ENCODE measurements at places on chromosomes 6 and 20.

DNA sequence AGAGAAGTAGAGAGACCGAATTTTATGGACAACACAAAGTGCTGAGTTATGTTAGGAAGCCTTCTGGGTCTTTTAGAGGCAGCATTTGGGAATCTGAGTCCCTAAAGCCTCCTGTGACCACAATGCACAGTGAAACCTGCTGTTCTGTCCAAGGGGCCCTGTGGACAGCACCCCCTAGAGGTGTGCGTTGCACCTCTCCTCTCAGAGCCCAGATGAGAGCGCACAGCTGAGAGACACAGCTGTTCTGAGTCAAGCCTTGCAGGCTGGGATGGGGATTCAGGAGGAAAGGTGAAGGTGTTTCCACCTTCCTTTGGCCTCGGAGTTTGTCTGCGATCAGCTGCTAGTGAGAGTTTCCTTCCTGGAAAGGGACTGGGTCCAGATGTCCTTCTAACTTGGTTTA, 13.0 kb downstream of the PCK1 start:
- no peak for DNase-seq

- DNase-seq = no peak
These were observed 249.0 kb downstream of the UTRN start for GRCh38 chr6:144534180-144534579.

DNA sequence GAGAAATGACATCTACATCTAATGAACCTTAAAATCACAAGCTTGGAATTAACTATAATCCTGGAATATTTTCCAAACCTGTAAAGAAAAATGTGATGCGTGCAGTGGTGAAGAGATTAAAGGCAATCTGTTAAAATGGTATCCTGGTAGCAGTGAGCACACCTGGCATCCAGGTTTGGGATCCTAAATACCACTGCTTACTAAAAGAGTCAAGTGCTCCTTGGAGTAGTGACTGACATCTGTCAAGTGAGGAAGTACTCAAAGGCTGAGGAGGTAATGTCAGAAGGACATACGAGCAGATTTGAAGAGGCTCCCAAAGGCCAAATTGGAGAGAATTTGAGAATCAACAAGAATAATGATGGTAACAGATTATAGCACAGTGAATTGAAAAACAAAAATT, 32.8 kb downstream of the PCMT1 start:
- DNase-seq = no peak

DNA sequence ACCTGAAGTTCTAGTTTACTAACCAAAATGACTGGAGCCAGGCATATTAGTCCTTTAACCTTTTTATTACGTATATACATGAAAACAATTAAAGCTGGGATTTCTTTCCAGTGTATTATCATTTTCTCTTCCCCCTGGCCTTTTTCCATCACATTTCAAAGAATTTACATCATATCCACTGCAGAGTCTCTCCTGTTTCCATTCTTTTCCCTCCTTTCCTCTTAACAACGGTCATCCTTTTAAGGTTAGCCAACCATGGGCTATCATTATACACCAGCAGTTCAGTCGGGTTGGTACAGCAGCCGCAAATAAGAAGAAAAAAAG, 104.6 kb downstream of the TFAP2A start:
- DNase-seq = no peak

DNA sequence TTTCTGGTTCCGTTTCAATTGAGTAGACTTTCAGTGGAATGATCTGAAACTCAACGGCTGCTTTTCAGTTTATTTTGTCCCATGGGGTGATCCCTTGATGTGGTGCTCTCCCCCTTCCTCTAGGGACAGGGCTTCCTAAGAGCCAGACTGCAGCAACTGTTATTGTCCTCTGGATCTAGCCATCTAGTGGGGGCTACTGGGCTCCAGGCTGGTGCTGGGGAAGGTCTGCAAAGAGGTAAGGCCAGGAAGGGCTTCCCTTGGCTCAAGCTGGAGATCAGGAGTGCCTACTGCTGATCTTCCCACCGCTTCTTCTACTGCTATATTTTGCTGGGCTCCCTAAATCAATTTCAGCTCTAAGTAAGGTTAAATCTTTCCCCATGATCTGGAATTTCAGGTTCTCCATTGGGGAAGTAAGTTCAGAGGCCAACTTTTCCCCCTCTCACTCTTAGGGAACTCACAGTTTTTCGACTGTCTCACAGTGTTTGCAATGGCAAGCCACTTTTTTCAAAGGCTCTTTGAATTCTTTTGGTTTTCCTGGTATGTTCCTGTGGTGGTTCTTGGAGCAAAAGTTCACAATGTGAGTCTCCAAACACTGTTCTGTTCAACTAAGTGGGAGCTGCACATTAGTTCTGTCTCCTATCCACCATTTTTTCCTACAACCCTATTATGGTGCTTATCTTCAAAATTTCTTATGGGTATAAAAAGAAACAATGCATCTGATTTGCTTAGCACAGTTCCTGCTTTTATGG, 286.2 kb upstream of the EXOC2 start:
- no peak for DNase-seq

DNA sequence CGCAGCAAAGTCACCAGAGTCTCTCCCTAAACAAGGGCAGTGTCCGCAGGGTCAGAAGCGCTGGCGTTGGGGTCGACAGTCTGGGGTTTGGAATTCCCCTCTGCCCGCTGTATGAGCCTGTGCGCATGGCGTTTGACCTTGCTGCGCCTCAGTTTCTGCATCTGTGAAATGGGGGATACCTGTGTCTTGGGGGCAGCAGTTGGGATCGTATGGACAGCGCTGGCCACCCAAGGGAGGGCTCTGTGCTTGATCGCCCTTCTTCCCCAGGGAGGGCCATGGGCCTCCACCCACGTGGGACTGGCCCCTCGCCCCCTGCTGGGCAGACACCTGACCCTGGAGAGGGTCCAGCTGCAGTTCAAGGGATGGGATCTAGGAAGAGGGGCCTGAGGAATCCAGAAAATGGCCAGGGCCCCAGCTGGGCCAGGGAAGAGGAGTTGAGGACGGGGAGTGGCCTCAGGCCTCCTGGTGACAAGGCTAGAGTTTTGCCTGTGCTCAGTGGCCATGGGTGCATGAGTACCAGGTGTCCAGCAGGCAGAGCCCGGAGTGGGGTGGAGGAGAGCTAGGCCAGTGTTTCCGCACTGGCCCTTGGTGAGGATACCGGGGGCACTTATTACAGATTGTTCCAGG, 26.4 kb upstream of the PHACTR3 start:
- DNase-seq = no peak

DNA sequence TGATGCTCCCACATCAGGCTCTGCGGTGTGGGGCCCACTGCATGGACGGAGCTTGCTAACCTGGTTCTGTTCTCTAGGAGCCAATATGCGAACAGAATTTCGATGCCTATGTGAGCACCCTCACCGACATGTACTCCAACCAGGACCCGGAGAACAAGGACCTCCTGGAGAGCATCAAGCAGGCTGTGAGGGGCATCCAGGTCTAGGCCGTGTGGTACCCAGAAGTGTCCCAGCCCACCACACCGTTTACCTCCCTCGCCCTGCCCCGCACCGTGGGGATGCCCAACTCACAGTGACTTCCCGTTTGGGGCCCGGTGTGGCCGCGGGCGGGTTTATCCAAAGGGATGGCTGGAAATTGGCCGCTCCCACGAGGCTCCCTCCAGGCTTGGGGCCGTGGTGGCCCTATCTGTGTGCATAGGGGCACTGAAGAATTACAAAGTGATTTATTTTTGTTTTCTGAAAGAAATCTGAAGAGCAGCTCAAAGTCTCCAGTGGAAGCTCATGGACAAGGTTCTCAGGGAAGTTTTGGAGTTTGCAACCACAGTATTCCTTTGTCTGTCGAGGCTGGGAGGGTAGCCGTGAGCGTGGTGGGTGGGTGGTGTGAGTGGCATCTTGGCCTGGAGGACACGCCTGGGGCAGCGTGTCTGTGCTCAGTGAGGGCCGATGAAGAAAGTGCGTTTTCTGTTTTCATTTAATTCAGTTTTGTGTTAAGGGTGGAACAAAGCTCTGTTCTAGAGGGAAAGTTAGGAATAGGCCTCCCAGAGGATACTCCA, 15.1 kb upstream of the PCMTD2 start:
- DNase-seq = no peak

- no peak for DNase-seq
These were observed 72.9 kb upstream of the DSP start for GRCh38 chr6:7468382-7469081.

- DNase-seq = no peak
These were observed 15.1 kb downstream of the RNF217 start for GRCh38 chr6:124977067-124977908.

- no peak for DNase-seq
These were observed 34.0 kb upstream of the MMS22L start for GRCh38 chr6:97316978-97317377.

GRCh38 chr20:64212755-64213154, 42.8 kb upstream of the PCMTD2 start:
- no peak for DNase-seq

DNA sequence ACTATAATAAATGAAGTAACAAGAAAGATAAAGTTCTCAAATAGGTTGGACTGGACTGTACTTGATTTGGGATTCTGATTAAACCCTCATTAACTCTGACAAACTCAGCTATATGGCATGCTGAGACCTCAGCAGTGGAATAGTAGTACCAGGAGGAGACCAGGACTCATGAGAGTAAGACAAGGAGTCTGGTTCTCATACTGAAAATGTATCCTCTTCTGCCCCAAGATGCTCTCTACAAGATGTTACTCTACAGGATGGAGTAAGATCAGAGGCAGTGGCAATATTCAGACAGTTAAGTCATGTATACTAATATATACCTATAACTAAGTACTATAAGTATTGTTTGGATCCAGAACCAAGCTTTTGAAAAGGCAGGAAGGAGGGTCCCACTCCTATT, 31.9 kb upstream of the SYNCRIP start:
- DNase-seq = no peak

- peak; percentile 61 for DNase-seq
These were observed 153.4 kb downstream of the DTNBP1 start for GRCh38 chr6:15509335-15509933.

GRCh38 chr6:54481091-54481490, 172.8 kb downstream of the TINAG start:
- no peak for DNase-seq

DNA sequence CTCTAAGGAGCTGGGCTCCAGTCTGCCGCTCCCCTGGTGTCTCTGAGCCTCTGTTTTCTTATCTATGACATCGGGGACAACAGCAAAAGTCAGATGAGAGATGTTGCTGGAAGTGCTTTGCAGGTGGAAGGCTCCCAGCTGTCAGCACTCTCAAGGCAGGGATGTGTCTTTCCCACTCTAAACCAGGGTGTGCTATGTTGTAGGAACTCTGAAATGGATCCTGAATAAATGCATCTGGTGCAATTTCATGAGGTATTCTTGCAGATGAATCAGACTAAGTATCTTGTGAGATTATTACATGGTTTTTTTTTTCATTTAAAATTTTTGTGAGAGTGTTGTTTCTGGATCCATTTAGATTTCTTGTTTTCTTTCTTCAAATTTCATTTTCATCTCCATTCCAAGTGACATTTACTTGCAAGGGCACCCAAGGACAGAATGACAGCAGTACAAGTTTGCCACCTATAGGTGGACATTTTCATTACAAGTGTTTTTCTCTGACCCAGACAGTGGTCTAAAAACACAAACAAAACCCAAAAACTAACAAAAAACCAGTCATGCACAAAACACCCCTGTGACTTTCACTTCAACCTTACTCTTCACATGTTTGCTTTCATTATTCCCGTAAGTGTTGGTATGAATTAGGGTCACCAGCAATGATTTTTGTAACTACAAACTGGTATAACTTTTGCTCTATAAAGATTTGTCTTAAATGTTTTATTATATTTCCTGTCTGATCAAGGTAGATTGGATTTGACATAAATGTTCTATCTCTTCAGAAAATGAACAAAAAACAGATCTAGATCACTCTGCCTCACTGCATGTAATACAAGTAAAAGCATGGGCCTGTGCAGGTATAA, 14.7 kb upstream of the SIM1 start:
- DNase-seq = peak; percentile 61

DNA sequence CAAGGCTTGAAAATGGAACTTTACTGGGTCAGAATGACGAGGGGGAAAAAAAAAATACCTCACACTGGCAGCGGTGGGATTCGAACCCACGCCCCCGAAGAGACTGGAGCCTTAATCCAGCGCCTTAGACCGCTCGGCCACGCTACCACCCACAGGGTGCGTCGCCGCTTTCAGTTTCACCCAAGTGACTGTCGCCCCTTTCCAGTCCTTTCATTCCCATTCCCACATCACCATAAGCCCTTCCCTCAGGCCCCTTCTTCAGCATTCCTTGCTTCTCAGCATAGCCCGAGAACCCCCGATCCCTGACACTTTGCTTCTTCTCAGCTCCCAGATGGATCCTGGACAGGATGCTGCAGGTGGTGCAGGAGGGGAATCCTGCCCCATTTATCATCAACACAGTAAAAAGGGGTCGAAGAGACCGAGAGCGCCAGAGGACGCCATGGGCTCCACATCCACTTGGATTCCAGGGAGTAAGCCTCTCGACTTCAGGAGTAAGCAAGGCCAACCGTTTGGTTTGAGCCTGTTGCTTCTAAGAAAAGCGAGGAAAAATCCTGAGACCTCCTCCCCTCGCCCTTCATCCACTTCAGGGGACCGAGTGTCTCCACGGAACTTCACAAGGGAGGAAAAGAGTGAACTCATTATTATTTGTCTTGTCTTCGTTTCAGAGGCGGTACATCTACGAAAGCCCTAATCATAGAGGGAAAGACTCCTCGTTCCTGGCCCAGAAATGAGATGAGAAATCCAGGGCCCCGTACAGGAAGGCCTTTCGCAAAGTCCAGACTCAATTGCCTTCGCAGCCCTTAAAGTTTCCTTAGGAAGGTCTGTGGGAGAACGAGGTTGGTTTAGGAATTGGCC, 20.0 kb upstream of the TRIM27 start:
- peak; percentile 75 for DNase-seq

DNA sequence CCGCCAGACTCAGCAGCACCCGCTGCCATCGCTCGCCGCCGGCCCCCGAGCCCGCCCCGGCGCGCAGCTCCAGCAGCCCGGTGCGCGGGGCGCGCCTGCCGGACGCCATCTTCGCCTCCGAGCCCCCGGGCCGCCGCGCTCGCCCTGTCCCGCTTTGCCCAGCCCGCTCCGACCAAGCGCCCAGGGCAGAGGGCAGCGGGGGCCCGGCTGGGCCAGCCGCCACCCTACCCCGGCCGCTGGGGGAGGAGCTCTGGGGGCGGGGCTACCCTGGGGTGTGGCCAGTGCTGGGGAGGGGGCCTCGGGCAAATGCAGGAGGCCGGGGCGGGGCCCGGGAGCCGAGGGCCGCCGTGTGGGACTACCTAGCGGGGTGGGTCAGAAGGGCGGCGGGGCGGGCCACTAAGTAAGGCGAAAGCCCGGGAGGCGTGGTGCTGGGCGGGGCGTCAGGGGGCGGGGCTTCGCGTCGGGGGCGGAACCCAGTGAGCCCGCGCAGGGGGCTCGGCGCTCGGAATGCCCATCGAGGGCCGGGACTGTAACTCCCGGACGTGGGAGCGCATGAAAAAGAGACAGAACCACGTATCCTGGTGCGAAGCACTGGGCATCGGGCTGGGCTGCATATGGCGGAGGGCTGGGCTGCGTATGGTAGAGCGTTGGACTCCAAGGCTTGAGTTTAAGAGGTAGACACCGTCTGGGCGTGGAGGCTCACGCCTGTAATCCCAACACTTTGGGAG, at the start of gene SNTA1:
TSS of gene SNTA1 (minus strand) at position 252 of the 728 bp plus-strand sequence. CDS start at position 109, 143 bp downstream.
- DNase-seq = peak; percentile 96

Data from kidney (tissue), 22 donors.